ENCODE measurements at places on chromosomes 12 and 14. TPM values are rescaled to one million over a fixed set of nuclear protein-coding genes. Genes with fewer than 3 reads are reported as not detected.

GRCh38 chr14:102805371-102805891, 28.2 kb downstream of the TRAF3 start:
- DNase-seq = no peak

- no peak for DNase-seq
Observed at GRCh38 chr14:35406506-35407305, 2.2 kb upstream of the NFKBIA start.

- DNase-seq = no peak
Observed at GRCh38 chr14:89123215-89123614, 293.8 kb downstream of the FOXN3 start.

Gene OR4L1
- not detected for total RNA-seq

Gene KLRF1
- not detected for total RNA-seq
